ENCODE measurements at places on chromosomes 6 and 20. TPM values are rescaled to one million over a fixed set of nuclear protein-coding genes. Genes with fewer than 3 reads are reported as not detected.

SLC22A7 gene
- not detected for total RNA-seq

PCED1A gene
- 26.1 TPM for total RNA-seq

GNMT gene
- not detected for total RNA-seq

OPN5 gene
- total RNA-seq = not detected

SCUBE3 gene
- total RNA-seq = 0.07 TPM

LGSN gene
- 2.3 TPM for total RNA-seq

LY6G6D gene
- total RNA-seq = not detected

CFAP206 gene
- total RNA-seq = 0.73 TPM

APOBEC2 gene
- total RNA-seq = not detected

CFAP61 gene
- 0.40 TPM for total RNA-seq

PFDN4 gene
- 49.2 TPM for total RNA-seq

MYH7B gene
- 0.10 TPM for total RNA-seq

CCN5 gene
- 24.2 TPM for total RNA-seq

MMP24 gene
- total RNA-seq = 34.6 TPM

COL12A1 gene
- total RNA-seq = 5.7 TPM

HDGFL1 gene
- total RNA-seq = not detected

FRMD1 gene
- total RNA-seq = 0.05 TPM

DDO gene
- total RNA-seq = 0.08 TPM

MARCKS gene
- 12.4 TPM for total RNA-seq

EZR gene
- total RNA-seq = 338 TPM

IDH3B gene
- 129 TPM for total RNA-seq

SYCP2L gene
- 2.0 TPM for total RNA-seq

BPI gene
- not detected for total RNA-seq

PMEPA1 gene
- total RNA-seq = 322 TPM

HTR1E gene
- not detected for total RNA-seq

SLC17A1 gene
- not detected for total RNA-seq

TFAP2B gene
- not detected for total RNA-seq

OR12D3 gene
- total RNA-seq = not detected

MAPK14 gene
- total RNA-seq = 27.4 TPM

CGAS gene
- total RNA-seq = 4.9 TPM

ATG5 gene
- 26.1 TPM for total RNA-seq

XKR7 gene
- total RNA-seq = not detected

PET117 gene
- total RNA-seq = 25.9 TPM

MLN gene
- total RNA-seq = not detected

PAK5 gene
- not detected for total RNA-seq

TREML1 gene
- not detected for total RNA-seq

ASIP gene
- not detected for total RNA-seq

IYD gene
- total RNA-seq = not detected

CLVS2 gene
- 0.15 TPM for total RNA-seq

SLC17A5 gene
- total RNA-seq = 12.1 TPM

UBE2V1 gene
- 110 TPM for total RNA-seq

TLDC2 gene
- total RNA-seq = not detected

CLPSL1 gene
- not detected for total RNA-seq

All from A549 treated with GW870086 at 1 μM for 4 hours (cell line).